ENCODE measurements at places on chromosomes 6 and 20. TPM values are rescaled to one million over a fixed set of nuclear protein-coding genes. Genes with fewer than 3 reads are reported as not detected.

- no peak for DNase-seq
These were observed 10.6 kb downstream of the TOX2 start for GRCh38 chr20:43925215-43925614.

- no peak for DNase-seq
These were observed 96.0 kb upstream of the MAP3K4 start for GRCh38 chr6:160895562-160895961.

The BPIFB4 gene
- not detected for total RNA-seq

DNA sequence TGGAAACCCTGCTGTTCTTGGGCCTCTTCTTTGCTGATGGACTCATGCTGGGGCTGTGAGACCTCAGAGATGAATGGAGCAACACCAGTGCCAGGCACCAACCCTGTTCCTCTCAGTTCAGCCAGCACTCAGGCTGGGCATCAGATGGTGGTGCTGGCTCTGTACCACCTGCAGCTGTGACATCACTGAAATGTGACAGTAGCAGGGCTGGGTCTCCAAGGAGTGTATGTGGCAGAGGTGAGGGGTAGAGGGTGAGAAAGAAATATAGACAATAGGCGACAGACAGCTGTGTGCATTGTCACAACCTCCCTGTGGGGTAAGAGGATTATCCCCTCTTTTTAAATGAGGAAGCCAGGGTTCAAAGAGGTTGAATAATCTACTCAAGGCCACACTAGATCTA lies at the start of gene TP53TG5:
Gene TP53TG5 (minus strand): TSS at position 135 of the 400 bp plus-strand sequence. CDS start 89 bp downstream, at position 46.
- DNase-seq = no peak

DNA sequence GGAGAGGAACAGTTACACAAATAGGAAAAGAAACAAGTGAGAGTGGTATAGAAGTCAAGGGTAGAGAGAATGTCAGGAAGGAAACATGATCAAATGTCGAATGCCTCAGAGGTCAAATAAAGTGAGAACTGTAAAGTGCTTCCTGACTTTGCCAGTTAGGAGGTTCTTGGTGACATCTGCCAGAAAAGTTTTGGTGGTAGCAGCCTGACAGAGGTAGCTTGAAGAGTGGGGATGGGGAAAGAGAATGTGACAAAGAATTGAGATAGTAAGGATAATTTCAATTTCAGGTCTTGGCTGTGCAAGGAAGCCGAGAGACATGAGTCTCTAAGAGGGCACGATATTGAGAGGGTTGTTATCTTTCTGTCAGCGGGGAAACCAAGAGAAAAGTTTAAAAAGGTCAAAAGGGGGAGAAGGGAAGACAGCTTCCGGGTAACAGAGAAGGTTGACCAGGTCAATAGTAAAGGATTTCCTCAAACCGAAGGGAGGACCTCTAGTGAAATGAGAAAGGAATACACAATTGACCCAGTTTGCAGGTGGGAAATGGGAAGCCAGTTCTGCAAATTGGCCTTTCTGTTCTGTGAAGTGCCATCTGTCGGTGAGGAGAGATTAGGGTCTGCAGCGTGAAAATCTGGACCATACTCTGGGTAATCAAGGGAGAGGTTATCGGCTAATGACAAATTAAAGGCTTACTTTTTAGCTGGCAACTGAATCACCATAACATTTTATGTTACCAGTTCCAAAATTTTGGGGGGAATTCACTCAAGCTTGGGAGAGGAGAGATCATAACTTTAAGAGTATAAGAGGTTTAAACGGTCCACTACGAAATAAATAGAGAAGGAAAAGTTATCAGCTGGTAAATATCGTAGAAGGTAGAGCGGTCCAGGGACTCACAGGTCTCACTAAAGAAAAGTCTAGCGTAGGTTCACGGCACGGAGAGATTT lies 973 bp upstream of the BRD2 start:
- DNase-seq = peak; percentile 77

DNA sequence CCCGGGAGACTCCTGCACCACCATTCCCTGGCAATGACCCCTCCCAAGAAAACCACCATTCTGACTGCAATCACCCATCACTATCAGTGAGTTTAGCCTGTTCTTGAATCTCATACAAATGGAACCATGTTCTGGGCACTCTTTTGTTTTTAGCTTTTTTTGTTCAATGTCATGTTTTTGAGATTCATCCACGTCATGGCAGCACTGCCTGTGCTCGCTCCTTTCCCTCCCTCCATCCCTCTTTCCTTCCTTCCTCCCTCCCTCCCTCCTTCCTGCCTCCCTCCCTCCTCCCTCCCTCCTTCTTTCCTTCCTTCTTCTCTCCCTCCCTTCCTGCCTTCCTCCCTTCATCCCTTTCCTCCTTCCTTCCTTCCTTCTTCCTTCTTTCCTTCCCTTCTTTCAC lies 44.4 kb upstream of the PMEPA1 start:
- DNase-seq = no peak

The ARMH2 gene
- not detected for total RNA-seq

DNA sequence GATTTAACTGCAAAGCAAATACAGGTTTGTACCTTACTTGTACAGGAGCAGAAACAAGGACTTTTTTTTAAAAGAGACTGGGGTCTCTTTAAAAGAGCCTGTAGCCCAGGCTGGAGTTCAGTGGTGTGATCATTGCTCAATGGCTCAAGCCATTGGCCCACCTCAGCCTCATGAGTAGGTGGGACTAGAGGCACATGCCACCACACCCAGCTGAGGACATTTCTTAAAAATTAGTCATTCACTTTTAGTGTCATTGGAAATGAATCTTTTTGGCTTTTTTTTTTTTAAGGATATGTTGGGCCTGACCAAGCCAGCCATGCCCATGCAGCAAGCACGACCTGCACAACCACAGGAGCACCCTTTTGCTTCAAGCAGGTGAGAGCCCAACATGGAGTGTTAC lies 16.9 kb downstream of the SEC23B start:
- DNase-seq = peak; percentile 75

- DNase-seq = no peak
These were observed 332.3 kb downstream of the ZFAND3 start for GRCh38 chr6:38151580-38152500.

The OLIG3 gene
- not detected for total RNA-seq

- DNase-seq = no peak
These were observed 222.4 kb downstream of the CD83 start for GRCh38 chr6:14339711-14340584.

- peak; percentile 42 for DNase-seq
These were observed 7.5 kb upstream of the CCDC28A start for GRCh38 chr6:138765896-138766655.

DNA sequence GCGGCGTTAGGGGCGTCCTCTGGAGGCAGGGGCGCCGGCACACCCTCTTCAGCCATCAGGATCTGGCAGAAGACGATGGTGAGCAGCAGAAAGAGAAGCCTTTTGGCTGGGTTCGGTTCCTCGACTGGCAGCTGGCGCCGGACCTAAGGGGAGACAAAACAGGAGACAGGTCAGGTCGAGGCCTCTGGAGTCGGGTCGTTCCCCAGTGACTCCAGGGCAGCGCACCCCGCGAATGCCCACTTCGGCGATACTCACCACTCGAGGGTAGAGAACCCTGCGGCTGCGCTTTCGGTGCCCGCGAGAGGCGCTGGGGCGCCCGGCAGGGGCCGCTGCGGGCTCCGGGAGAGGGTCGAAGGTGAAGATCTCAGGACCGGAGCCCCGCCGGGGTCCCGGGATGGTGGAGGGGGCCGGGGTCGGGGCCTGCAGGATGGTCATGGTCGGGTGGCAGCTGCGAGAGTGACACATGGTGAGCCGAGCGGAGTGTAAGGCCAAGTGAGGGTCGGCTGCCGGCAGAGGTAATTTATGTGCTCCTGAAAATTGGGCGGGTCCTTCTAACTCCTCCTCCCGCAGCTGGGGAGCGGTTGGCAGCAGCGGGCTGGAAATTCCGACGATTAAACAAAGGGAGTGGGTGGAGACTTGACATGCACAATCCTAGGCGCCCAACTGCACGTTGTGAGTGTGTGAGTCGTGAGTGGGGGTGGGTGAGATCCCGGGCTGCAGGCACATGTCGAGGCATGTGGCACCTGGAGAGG lies at the start of gene IER3:
Gene IER3 (minus strand): TSS at position 494 of the 752 bp plus-strand sequence. CDS start 29 bp downstream, at position 465.
- DNase-seq = peak; percentile 91

All from LHCN-M2 (cell line).